Activated T-cell treated with anti-CD3 and anti-CD28 coated beads for 1 hour (primary cell): ENCODE measurements at places on chromosomes 1 and 21.

DNA sequence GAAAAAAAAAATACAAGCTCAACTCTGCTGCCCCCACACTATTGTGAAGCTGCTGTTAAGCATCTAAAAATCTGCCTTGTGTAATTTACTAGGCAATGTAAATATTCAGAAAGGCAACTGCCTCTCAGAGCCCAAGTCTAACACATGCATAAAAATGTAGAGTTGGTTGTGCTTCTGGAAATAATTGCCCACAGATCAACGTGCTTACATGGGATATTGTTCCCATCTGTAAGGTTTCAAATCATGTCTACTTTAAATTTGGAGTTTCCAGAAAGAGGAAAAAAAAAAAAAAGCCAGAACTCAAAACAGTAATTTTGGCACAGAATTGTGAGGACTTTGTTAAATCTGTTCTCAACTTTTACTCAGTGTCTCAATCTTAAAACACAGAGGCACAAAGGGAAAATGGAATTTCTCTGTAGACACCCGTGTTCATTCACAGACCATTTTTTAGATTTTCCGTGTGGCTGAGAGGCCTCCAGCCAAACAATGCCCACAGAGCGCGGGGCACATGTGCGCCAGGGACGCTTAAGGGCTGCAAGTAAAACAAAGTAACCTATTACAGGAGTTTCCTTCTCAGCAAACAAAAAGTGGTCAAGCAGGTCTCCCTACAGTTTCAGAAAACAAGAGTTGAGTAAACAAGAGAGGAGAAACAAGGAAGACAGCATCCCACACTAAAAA lies 115.5 kb downstream of the RERE start:
- no peak for DNase-seq

DNA sequence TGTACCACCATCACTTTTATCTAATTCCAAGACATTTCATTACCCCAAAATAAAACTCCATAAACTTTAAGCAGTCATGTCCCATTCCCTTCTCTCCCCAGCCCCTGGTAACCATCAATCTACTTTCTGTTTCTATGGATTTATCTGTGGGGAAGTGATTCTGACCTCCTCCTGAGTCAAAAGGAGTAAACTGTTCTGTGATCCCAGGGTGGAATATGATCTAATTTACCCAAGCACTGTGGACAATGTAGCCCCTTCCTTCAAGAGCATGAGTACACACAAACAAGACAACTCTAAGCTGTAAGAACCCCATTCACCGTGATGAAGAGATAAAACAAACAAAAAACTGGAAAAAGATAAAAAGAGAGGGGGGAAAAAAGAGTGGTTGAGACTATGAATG lies 77.9 kb downstream of the PLPP3 start:
- DNase-seq = no peak

DNA sequence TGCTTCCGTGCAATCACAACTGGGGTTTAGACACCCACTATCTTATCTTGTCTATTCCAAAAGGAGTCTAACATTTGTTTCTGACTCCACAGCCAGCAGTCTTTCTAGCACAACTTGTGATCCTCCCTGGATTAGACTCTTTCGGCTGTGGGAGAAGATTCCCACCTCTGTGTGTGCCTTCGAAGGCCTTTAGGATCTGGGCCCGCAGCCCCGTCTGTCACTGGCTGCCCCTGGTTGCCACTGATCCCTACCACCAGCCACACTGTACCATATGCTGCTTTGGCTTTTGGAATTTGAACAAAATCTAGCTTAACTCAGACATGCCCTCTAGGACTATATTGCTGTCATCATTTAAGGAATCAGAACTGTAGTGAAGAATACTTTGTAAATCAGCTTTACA lies 18.0 kb downstream of the NTPCR start:
- DNase-seq = no peak

GRCh38 chr1:60948486-60948885 lies 133.9 kb upstream of the NFIA start:
- no peak for DNase-seq
